CD4-positive, CD25-positive, alpha-beta regulatory T cell (primary cell): ENCODE measurements at places on chromosomes 16 and 17. TPM values are rescaled to one million over a fixed set of nuclear protein-coding genes. Genes with fewer than 3 reads are reported as not detected.

The ARL4D gene
- 4.1 TPM for polyA plus RNA-seq

The TEKT1 gene
- polyA plus RNA-seq = not detected

The XAF1 gene
- polyA plus RNA-seq = 16.4 TPM

The NXPH3 gene
- polyA plus RNA-seq = not detected

The E2F4 gene
- polyA plus RNA-seq = 50.3 TPM

The HOXB8 gene
- not detected for polyA plus RNA-seq

The ST6GALNAC1 gene
- 2.6 TPM for polyA plus RNA-seq

The KRTAP9-8 gene
- polyA plus RNA-seq = not detected

The SLFN13 gene
- polyA plus RNA-seq = 6.2 TPM

The TMEM220 gene
- polyA plus RNA-seq = 3.1 TPM

The ABCC3 gene
- polyA plus RNA-seq = not detected

The COL1A1 gene
- polyA plus RNA-seq = not detected

The CHST6 gene
- polyA plus RNA-seq = not detected

The HOXB1 gene
- not detected for polyA plus RNA-seq

The ARHGAP44 gene
- 0.95 TPM for polyA plus RNA-seq

The CACNG5 gene
- not detected for polyA plus RNA-seq

The SEZ6 gene
- 0.57 TPM for polyA plus RNA-seq

The TUBB3 gene
- 0.22 TPM for polyA plus RNA-seq

The ROGDI gene
- polyA plus RNA-seq = 4.6 TPM

The EIF1 gene
- polyA plus RNA-seq = 1,546 TPM

The MYH2 gene
- polyA plus RNA-seq = not detected

The GID4 gene
- 5.4 TPM for polyA plus RNA-seq

The HOXB4 gene
- 0.16 TPM for polyA plus RNA-seq

The NAGLU gene
- polyA plus RNA-seq = 17.2 TPM

The TBC1D3G gene
- polyA plus RNA-seq = not detected

The DPEP2 gene
- polyA plus RNA-seq = 68.9 TPM

The RND2 gene
- polyA plus RNA-seq = not detected

The TBC1D16 gene
- polyA plus RNA-seq = 0.12 TPM

The KRTAP9-2 gene
- not detected for polyA plus RNA-seq

The AOC3 gene
- not detected for polyA plus RNA-seq

The GUCY2D gene
- not detected for polyA plus RNA-seq

The KRT16 gene
- polyA plus RNA-seq = not detected

The CHTF18 gene
- polyA plus RNA-seq = 5.9 TPM

The PMFBP1 gene
- polyA plus RNA-seq = not detected

The MYCBPAP gene
- 1.0 TPM for polyA plus RNA-seq

The SLFN12L gene
- 14.6 TPM for polyA plus RNA-seq

The STX1B gene
- not detected for polyA plus RNA-seq

The TP53TG3D gene
- polyA plus RNA-seq = not detected

The HOXB6 gene
- polyA plus RNA-seq = not detected

The FAM222B gene
- 12.4 TPM for polyA plus RNA-seq

The LGALS9B gene
- polyA plus RNA-seq = not detected

The TMED6 gene
- 0.26 TPM for polyA plus RNA-seq

The SCNN1G gene
- not detected for polyA plus RNA-seq

The KRT40 gene
- not detected for polyA plus RNA-seq

The PDP2 gene
- 1.9 TPM for polyA plus RNA-seq

The DPEP3 gene
- not detected for polyA plus RNA-seq

The JUP gene
- not detected for polyA plus RNA-seq

The ZFPM1 gene
- polyA plus RNA-seq = 0.41 TPM

The TNFRSF17 gene
- not detected for polyA plus RNA-seq

The FDXR gene
- 15.7 TPM for polyA plus RNA-seq

The PNMT gene
- not detected for polyA plus RNA-seq

The CENPX gene
- 43.8 TPM for polyA plus RNA-seq

The KRT20 gene
- not detected for polyA plus RNA-seq

The PDE6G gene
- not detected for polyA plus RNA-seq

The CALCOCO2 gene
- polyA plus RNA-seq = 179 TPM

The CLDN7 gene
- 1.7 TPM for polyA plus RNA-seq

The CTRB2 gene
- not detected for polyA plus RNA-seq

The CCDC200 gene
- not detected for polyA plus RNA-seq

The THUMPD1 gene
- polyA plus RNA-seq = 75.1 TPM
